ENCODE measurements at places on chromosomes 6 and 20. TPM values are rescaled to one million over a fixed set of nuclear protein-coding genes. Genes with fewer than 3 reads are reported as not detected.

DNA sequence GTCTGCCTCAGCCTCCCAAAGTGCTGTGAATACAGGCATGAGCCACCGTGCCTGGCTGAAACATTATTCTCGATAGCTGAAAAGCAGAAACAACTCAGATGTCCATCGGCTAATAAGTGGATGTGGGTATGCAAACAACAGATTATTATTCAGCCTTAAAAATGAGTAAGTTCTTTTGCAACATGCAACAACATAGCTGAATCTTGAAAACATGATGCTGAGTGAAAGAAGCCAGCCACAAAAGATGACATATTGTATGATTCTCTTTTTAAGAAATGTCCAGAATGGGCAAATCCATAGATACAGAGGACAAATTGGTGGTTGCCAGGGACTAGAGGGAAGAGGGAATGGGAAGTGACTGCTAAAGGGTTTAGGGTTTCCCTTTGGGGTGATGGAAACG is 61.7 kb downstream of the RIOK1 start:
- no peak for DNase-seq

The TBX18 gene
- total RNA-seq: 2.4 TPM

The GHRH gene
- not detected for total RNA-seq

DNA sequence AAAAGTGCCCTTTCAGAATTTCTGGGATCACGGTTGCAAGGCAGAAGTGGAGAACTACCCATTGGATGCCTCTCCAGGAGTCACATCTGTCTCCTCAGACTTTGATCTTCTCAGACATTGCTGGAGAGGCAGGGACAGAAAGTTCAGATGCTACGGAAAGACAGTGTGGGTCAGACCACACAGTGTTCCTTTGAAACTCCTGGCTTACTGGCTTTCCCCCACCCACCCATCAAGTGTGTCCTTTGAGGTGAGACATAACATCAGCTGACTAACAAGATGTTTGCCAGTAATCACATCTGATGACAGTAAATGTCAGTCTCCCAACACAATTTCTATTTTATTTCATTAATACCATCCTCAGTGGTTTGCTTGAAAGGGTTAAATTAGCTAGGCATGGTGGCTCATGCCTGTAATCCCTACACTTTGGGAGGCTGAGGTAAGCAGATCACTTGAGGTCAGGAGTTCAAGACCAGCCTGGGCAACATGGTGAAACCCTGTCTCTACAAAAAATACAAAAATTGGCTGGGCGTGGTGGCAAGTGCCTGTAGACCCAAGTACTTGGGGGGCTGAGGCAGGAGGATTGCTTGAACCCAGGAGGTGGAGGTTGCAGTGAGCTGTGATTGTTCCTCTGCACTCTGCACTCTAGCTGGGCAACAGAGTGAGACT is 67.2 kb upstream of the SNX9 start:
- no peak for DNase-seq

The TMEM244 gene
- not detected for total RNA-seq

DNA sequence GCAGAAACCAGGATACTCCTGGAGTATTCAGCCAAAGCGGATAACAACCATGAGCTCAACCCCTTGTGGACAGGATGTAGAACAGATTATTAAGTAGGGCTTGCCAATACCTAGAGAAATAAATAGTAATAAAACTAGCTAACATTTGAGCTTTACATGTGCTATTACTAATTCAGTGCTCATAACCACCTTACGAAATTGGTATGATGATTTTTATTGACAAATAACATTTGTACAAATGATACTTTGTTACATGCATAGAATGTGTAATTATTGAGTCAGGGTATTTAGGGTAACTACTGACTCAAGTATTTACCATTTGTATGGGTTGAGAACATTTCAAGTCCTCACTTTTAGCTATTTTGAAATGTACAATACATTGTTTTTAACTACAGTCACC is 287.9 kb downstream of the CDC5L start:
- no peak for DNase-seq

- DNase-seq: no peak
Observed at GRCh38 chr6:158996856-158997255, 3.1 kb downstream of the RSPH3 start.

All from renal cortical epithelial cell (primary cell).